NCI-H1105 treated with DMSO at 0.1 percent for 48 hours (cell line): ENCODE measurements at places on chromosomes 16 and 17.

DNA sequence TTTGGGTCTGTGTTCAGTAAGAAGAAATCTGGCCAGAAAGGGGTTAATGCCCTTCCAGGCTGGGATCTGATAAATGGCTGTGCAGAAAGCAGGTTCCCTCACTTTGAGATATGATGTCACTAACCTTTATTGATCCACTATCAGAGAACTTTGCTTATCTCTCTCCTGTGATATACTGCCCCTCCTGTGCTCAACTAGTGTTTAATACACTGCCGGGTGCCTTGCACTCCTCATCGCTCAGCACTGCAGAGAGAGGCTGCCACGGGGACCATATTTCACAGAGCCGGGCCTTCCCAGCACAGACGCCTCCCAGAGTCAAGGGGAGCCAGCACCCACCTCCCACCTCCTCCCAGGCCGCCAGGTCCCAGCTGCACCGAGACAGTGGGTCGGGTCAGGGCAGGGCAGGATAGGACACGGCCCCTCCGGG is 20.2 kb downstream of the ZFHX3 start:
- DNase-seq = no peak

DNA sequence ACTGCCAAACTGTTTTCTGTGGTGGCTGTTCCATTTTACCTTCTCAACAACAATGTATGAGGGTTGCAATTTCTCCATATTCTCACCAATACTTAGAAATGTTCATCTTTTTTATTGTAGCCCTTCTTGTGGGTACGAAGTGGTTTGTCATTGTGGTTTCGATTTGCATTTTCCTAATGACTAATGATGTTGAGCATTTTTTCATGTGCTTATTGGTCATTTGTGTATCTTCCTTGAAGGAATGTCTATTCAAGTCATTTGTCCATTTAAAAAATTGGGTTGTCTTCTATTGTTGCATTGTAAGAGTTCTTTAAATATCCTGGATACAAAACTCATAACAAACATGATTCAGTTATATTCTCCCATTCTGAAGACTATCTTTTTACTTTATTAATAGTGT is 47.5 kb upstream of the CCL2 start:
- no peak for DNase-seq

DNA sequence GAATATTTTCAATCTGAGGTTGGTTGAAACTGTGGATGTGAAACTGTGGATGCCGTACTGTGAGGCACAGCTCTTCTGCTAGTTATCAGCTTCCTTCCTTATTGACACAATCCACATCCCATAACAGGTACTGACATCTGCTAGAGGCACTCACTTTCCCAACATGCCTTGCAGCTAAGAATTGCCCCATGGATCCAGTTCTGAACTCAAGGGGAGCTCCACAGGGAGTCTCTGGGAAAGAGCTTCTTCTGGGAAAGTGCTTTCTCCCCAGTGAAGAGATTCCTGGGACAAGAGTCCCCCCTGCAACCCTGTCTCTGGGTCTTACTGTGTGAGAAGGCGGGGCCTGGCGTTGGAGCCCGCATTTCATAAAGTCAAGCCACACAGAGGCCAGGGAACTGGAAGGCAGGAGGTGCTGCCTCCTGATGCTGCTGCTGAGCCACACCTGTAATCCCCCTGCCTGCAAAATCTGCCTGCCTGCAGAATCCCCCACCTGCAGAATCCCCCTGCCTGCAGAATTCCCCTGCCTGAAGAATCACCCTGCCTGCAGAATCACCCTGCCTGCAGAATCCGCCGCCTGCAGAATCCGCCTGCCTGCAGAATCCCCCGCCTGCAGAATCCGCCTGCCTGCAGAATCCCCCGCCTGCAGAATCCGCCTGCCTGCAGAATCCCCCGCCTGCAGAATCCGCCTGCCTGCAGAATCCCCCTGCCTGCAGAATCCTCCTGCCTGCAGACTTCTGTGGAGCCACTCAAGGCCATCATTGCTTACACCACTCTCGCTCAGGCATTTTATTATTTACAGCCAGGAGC is 305.4 kb downstream of the FOXL1 start:
- DNase-seq = no peak

- peak; percentile 13 for DNase-seq
Measured at GRCh38 chr17:44198721-44199552, 747 bp downstream of the ATXN7L3 start.

DNA sequence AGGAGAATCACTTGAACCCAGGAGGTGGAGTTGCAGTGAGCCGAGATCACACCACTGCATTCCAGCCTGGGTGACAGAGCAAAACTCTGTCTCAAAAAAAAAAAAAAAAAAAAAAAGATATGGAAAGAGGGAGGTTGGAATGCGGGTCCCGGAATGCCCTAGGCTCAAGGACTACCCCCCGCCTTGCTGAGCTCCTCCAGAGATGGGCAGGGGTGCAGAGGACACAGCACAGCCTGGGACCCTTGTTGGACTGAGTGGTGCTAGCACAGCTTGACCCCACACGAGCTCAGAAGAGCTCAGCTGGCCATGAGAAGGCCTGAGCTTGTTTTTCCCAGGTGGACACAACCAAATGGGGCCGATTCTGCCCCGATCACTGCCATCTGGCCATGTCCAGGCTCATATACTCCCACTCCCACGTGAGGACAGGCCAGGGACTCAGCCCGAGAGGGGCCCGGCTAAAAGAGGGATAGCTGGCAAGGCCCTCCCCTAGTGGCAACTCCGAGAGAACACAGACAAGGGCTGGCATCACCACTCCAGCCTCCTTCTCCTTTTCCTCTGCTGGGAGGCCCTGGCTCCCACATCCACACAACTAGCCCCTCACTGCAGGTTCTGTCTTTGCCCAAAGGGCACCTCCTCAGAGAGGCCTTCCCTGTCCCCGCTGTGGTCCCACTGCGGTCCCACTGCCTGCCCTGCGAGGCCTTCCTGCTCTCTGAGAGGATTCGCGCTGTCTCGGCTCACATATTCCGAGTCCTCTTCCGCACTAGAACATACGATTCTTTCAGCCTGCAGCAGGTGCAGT is 11.0 kb downstream of the SGCA start:
- DNase-seq = no peak

DNA sequence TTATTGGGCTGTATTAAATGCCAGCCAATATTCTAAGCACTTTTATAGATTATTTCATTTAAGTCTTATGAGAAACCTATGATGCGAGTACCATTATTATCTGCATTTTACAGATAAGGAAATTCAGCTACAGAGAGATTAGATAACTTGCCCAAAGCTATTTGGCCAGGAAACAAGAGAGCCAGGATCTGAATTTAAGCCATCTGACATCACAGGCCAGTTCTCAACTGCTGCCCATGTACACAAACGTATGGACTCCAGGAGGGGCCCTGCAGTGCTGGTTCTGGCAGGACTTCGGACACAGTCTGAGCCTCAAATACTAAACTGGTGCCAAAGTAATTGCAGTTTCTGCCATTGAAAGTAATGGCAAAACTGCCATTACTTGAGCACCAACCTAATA is 40.2 kb downstream of the CPPED1 start:
- no peak for DNase-seq

GRCh38 chr16:72112906-72113615 is 19.4 kb downstream of the DHX38 start:
- DNase-seq = no peak

DNA sequence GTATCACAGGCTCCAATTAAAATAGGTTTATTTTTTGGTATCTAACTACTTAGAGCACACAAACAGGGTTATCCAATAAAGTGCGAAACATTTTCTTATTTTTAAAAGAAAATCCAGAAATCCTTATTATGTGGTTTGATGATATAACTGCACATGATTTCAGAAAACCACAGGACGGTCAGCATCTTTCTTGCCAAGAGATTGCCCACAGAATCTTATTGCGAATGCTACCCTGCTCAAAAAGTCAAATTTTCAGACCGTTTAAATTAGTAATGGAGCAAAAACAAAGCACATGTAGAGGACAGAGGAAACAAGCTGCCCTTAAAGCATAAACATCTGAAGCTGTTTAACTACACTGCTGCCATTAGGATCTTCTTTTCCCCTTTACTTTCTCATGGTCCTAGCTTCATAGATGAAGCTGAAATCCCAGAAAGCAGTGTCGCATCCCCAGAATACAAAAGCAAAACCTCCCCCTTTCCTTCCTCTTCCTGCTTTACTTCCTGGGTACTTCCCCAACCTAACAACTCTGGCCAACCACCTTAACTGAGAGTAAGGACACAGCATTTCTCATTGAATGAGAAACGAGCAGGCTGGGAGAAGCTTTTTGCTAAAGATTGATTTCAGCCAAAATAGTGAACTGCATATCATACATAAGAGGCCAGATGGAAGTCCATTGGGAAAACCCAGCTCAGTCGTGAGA is 43.7 kb downstream of the CMTM4 start:
- DNase-seq = no peak

DNA sequence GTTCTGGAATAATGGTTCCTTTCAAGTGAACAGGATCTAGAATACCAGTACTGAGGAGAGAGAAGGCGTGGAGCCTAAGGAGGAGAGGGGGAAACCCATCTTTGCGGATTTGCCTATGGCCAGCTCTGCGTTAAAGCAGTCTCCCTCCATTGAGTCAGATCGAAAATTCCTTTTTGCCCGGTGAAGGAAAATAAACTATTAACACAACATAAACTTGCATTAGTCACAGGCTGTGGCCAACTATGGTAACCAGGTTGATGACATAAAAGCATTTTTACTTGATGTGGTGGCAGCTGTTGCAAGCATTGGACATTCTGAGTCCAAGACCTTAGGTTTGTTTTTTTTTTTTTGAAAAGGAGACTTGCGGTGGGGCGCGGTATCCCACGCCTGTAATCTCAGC is 8.9 kb downstream of the LDAF1 start:
- no peak for DNase-seq

GRCh38 chr17:80729761-80730160 is 185.1 kb downstream of the RPTOR start:
- DNase-seq = no peak

- peak; percentile 56 for DNase-seq
Measured at GRCh38 chr17:32659419-32659842, 172.6 kb downstream of the CDK5R1 start.

DNA sequence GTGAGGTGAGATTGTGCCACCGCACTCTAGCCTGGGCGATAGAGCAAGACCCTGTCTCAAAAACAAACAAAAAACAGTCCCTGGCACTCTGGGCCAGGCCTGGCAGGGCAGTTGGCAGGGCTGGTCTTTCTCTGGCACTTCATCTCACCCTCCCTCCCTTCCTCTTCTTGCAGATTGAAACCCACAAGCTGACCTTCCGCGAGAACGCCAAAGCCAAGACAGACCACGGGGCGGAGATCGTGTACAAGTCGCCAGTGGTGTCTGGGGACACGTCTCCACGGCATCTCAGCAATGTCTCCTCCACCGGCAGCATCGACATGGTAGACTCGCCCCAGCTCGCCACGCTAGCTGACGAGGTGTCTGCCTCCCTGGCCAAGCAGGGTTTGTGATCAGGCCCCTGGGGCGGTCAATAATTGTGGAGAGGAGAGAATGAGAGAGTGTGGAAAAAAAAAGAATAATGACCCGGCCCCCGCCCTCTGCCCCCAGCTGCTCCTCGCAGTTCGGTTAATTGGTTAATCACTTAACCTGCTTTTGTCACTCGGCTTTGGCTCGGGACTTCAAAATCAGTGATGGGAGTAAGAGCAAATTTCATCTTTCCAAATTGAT is 24.8 kb downstream of the STH start:
- no peak for DNase-seq

GRCh38 chr17:64653985-64654355 is 8.1 kb downstream of the SMURF2 start:
- DNase-seq = no peak

- peak; percentile 44 for DNase-seq
Measured at GRCh38 chr17:54899721-54900456, 763 bp upstream of the TOM1L1 start.

GRCh38 chr16:5065326-5065725 is 430 bp downstream of the C16orf89 start:
- DNase-seq = no peak

DNA sequence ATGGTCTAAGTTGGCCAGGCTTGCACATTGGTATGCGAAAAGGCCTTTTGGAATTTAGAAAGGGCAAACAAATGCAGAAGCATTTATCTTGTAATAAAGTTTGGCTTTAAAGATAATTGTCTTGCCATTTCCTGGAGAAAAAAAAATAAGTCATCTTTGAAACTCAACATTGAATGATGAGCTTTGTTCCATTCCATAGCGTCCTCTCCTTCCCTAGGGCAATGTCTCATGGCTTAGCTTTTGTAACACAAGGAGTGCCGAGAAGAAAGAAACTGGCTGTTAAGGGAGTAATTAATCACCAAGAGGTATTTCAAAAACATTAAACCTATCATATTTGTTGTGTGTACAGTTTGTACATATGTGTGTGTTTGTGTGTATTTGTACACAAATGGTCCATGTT is 372.3 kb downstream of the NPIPA8 start:
- no peak for DNase-seq

DNA sequence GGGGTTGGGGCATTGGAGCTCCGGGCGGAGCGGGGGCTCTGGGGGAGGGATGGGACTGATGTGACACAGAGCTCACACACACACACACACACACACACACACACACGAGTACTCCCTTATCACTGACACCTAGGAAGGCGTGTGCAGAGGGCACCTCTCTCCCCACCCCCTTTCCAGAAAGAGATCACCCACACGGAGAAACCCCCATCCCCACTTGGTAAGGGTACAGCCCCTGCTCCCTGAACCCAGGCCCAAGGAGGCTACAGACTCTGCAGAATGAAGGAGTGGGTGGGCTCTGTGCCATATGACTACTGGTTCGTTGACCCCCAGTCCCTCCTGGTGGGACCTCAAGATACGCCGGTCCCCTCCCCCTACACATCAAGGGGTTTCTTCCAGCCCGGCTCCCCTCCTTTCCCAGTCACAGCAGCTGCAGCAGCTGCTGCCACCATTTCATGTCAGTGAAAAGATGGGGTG is 8.7 kb upstream of the ARHGAP23 start:
- DNase-seq = no peak

GRCh38 chr17:2178798-2179501 is 124.0 kb downstream of the HIC1 start:
- DNase-seq = no peak

- DNase-seq = no peak
Measured at GRCh38 chr17:81287741-81288430, 7.2 kb downstream of the SLC38A10 start.

GRCh38 chr16:57477531-57478202 is 8.6 kb downstream of the DOK4 start:
- no peak for DNase-seq

GRCh38 chr16:53704445-53704813 is 473 bp downstream of the FTO start:
- DNase-seq = peak; percentile 35
